Astrocyte of the spinal cord (primary cell): ENCODE measurements at places on chromosomes 13 and 19.

DNA sequence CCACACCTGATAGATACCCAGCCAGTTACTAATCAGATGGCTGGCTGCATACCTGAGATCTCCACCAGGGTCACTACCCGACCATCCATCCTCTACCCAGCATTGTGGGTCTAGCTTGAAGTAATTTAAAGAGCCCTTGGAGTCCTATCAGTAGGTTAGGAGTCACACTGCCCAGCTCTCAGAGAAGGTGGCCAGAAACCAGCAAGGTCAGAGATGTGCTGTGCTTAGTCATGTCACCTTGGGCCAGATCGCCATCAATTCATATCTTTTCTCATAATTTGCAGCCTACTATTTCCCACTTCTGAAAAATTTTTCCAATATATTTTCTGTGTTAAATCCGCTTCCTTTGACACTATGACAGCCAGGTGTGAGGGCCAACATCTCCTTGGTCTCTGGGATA lies 13.9 kb downstream of the SAMD4B start:
- no peak for DNase-seq

DNA sequence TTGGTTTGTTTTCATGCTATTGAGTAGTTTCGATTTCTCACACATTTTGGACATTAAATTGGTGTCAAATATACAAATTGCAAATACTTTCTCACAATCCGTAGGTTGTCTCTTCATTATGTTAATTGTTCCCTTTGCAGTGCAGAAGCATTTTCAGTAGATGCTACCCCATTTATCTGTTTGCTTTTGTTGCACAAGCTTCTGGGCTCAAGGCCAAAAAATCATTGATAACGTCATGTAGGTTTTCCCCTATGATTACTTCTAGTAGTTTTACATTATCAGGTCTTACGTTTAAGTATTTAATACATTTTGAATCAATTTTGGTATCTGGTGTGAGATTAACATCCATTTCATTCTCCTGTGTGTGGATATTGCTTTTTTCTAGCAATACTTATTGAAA lies 14.0 kb upstream of the ZNF347 start:
- no peak for DNase-seq

GRCh38 chr13:46343279-46343994 lies 43.6 kb downstream of the RUBCNL start:
- DNase-seq: no peak

GRCh38 chr13:98697791-98698190 lies 54.7 kb downstream of the SLC15A1 start:
- no peak for DNase-seq

DNA sequence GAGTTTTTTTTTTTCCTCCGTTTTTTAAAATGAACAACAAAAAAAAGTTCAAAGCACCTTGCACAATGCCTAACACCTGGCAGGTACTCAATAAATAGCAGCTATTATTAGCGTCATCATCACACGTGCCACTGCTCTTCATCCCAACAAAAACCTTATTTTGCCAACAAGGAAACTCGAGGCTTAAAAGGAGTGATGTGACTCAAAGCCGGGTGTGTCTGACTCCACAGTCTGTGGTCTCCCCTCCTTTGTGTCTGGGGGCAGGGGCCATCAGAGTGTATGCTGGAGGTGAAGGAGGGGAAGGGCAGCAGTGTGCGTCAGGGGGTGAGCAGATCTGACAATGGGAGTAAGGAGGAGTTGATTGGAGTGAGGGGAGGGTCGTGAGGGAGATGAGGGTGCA lies 34.1 kb upstream of the POU2F2 start:
- no peak for DNase-seq

GRCh38 chr19:51887522-51888498 lies at the start of gene ZNF577:
TSS of gene ZNF577 (minus strand) at chr19:51887951. CDS start at chr19:51880382, 7,569 bp downstream.
- peak; percentile 95 for DNase-seq

DNA sequence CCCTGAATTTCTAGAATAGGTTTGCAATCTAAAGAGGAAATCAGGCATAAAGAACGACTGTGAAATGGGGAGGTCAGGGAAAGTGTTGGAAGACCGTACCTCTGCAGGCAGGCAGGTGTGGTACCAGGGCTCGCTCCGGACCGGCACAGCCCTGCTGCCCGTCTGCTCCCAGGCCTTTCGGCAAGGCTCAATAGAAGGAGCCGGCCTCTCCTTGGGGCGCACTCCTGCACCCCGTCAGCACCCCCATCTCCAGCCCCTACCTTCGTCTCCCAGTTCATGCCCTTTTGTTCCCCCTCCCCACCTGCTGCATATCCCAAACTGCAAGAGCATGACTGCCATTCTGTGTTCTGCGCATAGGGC lies 139.8 kb upstream of the SOX1 start:
- DNase-seq: no peak

- DNase-seq: no peak
Observed at GRCh38 chr13:50701469-50701868, 142.0 kb downstream of the DLEU7 start.

DNA sequence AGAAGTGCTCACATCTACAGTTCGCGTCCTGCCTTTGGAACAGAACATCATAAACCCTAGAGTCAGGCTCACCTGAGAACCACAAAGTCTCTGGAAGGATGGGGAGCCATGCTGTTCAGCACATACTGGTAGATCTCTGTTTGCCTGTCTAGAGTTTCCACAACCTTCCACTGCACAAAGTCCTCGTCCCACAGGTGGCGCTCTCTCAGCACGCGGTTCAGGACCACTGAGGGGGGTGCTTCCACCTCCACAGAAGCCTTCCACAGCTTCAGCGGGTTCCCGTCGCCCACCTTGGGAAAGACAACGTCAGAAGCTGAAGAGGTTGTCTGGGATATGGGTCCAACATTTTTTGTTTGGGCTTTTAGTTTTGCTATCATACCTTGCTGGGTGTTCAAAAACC lies 93.6 kb downstream of the KL start:
- no peak for DNase-seq

DNA sequence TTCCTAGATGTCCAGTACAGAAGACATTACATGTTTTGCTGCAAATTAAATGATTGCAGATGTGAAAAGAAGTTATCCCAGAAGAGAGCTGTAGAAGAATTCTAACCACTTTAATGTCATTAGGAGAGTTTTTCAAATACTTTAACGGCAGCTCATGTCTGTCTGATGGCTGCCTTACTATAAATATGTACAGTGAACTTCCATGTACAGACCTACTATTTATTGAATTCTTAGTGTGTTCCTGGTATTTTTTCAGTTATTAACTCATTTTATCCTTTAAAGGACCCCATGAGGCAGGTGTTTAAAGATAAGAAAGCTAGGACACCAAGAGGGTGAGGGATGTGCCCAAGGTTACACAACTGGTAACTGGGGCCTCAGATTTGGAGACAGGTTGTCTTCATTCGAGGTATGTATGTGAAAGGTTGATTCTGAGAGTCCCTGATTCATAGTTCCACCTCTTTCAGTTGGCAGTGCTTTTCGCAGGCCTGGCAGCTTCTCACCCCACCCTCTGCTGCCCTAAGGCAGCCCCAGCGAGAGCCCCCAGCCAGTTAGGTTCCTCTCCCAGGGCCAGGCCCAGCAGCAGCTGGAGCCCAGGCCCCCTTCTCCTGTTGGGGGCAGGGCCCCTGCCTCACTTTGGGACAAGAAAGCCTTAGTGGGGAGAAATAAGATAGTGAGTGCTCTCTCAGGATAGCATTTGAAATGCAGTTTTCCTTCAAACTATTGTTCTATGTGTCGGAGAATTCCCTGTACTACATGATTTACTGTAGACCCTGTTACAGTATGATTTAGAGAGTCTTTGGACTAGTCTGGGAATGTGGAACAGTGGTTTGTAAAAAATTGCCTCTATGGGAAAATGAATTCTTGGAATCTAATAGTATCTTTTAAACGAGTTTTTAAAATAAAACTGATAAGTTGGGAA lies 67.7 kb upstream of the TEX29 start:
- DNase-seq: peak; percentile 37

GRCh38 chr19:39160889-39161672 lies 35.5 kb downstream of the PAK4 start:
- no peak for DNase-seq

DNA sequence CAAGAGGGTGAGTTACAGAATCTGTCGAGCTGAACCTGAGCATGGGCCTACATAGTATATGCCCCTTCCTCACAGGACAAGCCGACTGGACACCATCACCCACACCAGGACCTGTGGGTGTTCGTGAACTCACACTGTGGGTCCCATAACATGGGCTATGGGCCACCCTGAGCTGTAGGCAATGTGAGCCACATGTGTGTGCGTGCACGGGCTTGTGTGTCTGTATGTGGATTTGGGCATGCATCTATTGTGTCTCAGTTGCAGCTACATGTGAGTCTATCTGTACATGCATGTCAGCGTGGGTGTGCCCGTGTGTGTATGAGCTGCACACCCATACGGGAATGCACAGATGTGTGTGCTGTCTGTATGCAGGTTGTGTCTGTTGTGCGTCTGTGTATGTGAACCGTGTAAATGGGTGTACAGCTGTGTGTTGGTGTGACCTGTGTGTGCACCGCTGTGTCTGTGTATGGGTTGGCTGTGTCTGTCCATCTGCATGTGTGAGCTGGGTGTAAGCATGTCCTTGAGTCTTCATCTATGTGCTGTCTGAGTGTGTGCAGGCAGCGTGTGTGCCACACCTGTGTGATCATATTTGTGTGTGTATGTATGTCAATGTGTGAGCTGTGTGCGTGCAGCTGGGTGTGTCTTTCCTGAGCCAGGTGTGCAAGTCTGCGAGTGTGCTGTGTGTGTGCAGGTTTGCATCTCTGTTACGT lies 1.7 kb downstream of the NOTCH3 start:
- DNase-seq: no peak

- no peak for DNase-seq
Observed at GRCh38 chr19:12730064-12730463, 4.4 kb downstream of the TRIR start.

- no peak for DNase-seq
Observed at GRCh38 chr13:41621716-41622431, 164.5 kb downstream of the RGCC start.

GRCh38 chr19:11530432-11530831 lies 1.5 kb upstream of the ECSIT start:
- peak; percentile 69 for DNase-seq

- DNase-seq: no peak
Observed at GRCh38 chr13:100523411-100523810, 65.2 kb downstream of the GGACT start.

DNA sequence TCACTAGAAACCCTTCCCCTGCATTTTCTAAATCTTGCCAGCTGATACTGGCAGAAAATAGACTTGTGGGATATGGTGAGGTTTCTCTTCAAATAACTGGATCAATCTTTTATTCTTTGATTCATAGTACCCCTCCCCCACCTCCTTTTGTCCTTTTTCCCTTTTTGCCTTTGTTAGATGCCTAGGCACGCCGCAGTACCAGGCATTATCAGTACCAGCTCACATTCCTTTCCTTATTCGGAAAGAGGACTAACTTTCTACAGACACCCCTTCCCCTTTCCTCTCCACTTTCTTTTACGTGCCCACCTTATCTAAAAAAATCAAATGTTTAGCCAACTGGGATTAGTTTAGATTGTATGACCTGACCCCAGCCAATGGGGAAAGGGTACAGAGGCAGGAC lies 226.4 kb downstream of the MTUS2 start:
- DNase-seq: no peak

DNA sequence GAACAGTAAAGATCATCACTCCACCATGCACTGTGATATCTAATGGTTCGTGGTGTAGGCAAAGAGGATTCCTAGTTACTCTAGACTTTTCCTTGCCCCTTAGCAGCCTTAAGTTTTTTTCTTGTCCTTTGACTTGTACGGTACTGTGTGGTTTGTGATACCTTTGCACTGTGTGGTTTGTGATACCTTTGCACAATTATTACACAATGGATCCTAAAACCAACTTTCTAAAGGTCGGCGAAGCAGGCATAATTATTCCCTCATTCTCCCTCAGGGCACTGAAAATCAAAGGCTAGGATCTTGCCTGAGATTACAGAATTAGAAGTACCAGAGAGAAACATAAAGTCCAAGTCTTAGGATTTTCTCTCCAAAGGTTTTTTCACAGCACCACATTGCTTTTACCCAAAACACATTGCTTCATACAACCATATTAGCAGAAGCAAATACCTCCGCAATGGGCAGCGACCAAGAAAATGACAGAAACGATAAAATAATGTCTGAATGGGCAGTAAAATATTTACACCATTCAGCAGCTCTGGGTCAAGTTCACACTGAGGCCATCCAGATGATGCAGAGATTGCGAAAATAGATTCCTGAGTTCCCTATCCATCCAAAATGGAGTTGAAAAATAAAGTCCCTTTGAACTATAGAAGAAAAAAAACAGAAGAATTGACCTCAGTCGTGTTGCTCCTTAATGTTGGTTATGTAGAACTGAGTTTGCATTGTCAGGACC lies 106.4 kb downstream of the FGF14 start:
- peak; percentile 36 for DNase-seq

- no peak for DNase-seq
Observed at GRCh38 chr13:46684287-46685001, 112.5 kb downstream of the ESD start.

DNA sequence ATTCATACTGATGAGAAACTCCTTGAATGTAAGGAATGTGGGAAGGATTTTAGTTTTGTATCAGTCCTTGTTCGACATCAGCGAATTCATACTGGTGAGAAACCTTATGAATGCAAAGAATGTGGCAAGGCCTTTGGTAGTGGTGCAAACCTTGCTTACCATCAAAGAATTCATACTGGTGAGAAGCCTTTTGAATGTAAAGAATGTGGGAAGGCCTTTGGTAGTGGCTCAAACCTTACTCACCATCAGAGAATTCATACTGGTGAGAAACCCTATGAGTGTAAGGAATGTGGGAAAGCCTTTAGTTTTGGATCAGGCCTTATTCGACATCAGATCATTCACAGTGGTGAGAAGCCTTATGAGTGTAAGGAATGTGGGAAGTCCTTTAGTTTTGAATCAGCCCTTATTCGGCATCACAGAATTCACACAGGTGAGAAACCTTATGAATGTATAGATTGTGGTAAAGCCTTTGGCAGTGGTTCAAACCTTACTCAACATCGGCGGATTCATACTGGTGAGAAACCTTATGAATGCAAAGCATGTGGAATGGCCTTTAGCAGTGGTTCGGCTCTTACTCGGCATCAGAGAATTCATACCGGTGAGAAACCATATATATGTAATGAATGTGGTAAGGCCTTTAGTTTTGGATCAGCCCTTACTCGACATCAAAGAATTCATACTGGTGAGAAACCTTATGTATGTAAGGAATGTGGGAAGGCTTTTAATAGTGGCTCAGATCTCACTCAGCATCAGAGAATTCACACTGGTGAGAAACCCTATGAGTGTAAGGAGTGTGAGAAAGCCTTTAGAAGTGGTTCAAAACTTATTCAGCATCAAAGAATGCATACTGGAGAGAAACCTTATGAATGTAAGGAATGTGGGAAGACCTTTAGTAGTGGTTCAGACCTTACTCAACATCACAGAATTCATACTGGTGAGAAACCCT lies 26.6 kb downstream of the ZNF345 start:
- peak; percentile 11 for DNase-seq

GRCh38 chr19:13876834-13877233 lies at the start of gene NANOS3:
TSS of gene NANOS3 (plus strand) at chr19:13877134. CDS start at chr19:13877249, 115 bp downstream.
- no peak for DNase-seq

GRCh38 chr13:25756251-25756650 lies 295.6 kb downstream of the SHISA2 start:
- DNase-seq: no peak

- DNase-seq: no peak
Observed at GRCh38 chr13:29487466-29488454, 107.7 kb downstream of the SLC7A1 start.

- DNase-seq: no peak
Observed at GRCh38 chr13:113802761-113803160, 43.7 kb downstream of the TMEM255B start.
